HL-60 (cell line): ENCODE measurements at places on chromosomes 6 and 20.
A peak's percentile ranks its signal among the peaks of the same experiment; 100 is the strongest.

DNA sequence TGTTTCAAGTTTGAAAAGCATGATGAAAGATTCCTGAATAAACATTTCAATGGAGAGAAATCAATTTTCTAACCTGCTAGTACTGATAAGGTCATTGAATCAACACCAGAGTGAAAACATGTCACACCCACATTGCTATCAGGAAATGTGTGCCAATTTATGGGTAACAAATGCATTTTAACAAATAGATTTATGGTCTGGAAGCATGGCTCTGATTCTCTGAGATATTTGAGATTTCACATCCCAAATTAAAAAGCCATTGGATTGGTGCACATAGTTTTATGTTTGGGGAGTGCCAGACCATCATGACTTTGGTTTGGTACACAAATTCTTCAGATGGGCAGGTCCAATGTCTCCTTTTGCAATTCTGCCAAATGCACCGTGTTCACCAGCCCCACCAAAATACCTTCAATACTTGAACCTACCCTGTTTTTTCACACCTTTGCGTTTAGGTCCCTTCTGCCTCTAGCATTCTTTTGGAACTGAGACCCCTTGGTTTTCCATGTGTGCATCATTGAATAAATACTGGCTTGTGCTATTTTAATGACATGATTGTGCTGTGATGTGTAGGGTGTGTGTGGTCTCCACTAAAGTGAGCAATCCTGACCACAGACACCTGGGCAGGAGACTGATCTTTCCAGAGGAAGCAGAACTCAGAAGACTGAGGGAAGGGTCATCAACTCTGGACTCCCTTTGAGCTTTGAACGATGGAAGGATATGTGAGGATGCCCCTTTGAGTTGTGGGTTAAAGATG lies 20.4 kb downstream of the IL20RA start:
- DNase-seq: no peak

- no peak for DNase-seq
Measured at GRCh38 chr6:22361576-22361975, 64.7 kb upstream of the PRL start.

- no peak for DNase-seq
Measured at GRCh38 chr20:39983655-39984054, 705.4 kb downstream of the MAFB start.

GRCh38 chr20:34049897-34050695 lies 56.4 kb downstream of the RALY start:
- DNase-seq: no peak

DNA sequence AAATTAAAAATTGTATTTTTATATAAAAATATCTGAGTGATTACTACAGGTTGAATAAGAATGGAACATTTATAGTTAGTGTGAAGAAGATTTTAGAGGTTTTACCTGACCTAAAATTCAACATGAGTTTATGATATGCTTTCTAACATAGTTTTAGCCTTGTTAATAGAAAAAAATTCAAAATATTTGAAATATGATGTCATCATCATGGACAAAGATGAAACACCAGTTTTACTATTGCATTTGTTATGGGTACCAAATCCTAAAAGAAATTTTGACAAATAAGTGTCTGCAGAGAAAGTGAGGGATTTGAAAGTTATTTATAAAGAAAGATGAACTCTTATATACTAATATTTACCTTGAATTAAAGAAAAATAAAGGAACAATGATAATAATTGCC lies 479.7 kb downstream of the TBC1D32 start:
- DNase-seq: no peak

DNA sequence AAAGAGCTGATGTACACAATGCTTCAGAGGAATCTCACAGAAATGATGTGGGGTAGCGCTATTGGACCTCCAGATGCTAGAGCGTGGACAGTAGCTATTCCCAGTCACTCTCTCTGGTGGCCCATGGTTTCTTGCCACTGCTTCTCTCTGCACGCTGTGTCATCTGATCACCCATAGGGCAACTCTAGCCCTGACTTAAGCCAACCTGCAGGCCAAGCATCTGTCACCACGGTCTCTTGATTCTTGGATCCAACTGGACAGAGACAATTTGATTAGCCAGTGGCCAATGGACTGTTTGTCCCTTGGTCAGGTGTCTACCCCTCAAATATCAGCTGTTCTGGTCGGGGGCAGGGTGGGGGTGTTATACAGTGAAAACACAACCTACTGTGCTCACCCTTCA lies 42.4 kb upstream of the TRAF3IP2 start:
- DNase-seq: no peak

DNA sequence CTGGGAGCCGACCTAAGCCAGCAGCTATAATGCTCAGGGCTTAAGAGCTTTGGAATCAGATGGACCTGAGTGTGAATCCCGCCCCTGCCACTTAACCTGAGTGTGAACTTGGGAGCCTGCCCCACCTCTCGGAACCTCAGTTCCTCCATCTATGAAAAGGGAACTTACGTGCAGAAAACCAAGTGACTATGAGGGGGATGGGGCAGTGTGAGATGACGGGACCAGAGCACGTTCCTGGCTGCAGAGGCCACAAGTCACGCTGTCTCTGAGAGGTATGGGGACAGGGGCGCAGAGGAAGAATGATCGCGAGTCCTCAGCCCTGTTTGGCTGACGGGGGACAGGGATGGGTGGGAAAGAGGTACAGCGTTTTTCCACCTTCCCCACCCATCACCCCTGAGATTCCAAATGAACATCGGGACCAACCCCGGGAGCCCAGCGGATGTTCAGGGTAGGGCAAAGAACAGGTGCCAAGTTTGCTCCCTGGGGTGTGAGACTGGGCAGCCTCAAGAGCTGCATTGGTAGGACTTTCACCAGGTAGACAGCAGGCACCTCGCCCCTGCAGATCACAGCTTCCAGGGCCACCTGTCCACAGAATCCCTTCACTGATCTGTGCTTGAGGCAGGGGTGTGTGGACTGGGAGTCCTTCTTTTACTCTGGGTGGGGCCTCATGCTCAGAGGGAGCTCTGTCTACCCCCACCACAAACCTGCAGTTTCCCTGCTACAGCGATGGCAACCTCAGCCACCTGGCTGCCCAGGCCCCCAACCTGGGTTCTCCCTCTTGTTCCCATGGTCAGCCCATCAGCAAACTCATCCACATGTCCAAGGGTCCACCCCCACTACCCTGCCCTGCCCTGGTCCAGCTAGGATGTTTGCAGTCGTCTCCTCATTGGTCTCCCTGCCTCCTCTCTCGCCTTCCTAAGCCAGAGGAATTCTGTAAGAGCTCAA lies 85.8 kb downstream of the CEBPB start:
- peak; percentile 89 for DNase-seq

GRCh38 chr6:89939144-89939543 lies 44.9 kb downstream of the GJA10 start:
- no peak for DNase-seq

- DNase-seq: no peak
Measured at GRCh38 chr6:136030131-136030530, 178.6 kb downstream of the PDE7B start.

GRCh38 chr6:43093436-43094289 lies 17.5 kb downstream of the PTK7 start:
- no peak for DNase-seq

DNA sequence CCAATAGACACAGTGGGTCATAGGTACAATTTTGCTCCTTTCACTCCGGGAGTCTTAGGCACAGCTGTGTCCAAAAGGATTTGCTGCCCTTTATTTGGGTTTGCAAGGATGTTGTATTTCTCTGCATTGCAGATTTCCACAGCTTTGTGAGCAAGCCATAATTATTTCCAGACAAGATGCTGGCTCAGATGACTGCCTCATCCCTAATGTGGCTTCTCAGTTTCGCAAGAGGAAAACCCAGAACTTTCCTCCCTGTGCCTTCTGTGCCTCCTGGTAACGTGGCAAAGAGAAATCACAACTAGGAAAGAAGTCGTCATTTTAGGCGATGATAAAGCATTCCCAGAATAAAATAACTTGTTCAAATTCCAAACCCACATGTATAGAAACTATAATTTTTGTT lies 33.7 kb downstream of the FAM50B start:
- no peak for DNase-seq
